Activated naive CD8-positive, alpha-beta T cell treated with anti-CD3 and anti-CD28 coated beads for 36 hours (primary cell): ENCODE measurements at places on chromosomes 5 and 9. TPM values are rescaled to one million over a fixed set of nuclear protein-coding genes. Genes with fewer than 3 reads are reported as not detected.

DNA sequence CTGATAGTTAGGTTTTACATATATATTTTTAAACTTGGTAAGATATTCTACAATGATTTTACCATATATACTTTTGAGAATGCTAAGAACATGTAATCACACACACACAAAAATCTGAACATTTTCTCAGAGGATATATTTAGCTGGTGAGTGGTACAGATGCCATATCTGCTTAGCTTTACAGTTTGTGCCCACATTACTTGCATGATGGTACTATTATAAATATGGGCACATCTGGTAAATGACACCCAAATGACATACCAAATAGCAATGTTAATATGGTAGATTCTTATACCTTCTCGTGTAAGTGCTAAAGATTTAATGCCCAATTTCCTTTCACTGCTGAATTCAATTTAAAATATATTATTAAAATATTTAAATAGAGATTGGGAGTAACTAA lies 56.6 kb downstream of the LSM11 start:
- DNase-seq = no peak

GRCh38 chr9:36407122-36407723 lies 7.2 kb upstream of the RNF38 start:
- peak; percentile 39 for DNase-seq

Gene OSTF1
- total RNA-seq = 38.4 TPM

DNA sequence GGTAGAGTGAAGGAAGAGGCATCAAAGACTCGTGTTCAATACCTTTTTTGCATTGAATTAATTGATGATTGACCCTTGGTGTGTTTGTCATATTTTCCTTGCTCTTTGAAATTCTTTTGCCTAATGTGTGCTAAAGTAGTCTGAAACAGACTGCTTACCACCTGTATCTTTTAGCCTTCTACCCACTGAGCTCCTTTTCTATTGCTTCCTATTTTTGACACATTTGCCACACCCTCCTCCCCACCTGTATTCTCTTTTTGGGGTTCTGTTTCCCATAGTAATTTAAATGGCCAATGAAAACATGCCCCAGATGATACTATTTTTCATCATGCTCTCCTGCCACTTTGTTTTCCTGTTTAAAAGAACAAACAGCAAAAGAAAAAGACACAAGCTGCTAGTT lies 78.5 kb downstream of the ZCCHC7 start:
- DNase-seq = no peak

Gene RIC1
- 15.2 TPM for total RNA-seq

DNA sequence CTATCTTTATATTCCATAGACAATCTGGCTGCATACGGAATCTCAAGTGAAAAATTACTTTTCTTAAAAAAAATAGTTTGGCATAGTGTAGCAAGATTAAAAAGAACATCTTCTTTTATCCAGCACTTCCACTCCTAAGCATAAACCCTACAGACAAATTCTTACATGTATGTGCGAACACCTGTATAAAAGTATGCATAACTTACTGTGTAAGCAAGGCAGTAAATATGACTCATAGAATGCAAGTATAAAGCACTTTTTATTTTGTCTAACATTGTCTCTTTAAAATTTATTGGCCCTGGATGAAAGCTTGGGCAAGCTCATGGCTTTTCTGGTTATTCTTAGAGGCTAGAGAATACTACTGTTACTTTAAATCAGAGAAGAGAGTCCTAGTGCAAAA lies 86.4 kb downstream of the MSX2 start:
- no peak for DNase-seq

Gene WDR38
- not detected for total RNA-seq

DNA sequence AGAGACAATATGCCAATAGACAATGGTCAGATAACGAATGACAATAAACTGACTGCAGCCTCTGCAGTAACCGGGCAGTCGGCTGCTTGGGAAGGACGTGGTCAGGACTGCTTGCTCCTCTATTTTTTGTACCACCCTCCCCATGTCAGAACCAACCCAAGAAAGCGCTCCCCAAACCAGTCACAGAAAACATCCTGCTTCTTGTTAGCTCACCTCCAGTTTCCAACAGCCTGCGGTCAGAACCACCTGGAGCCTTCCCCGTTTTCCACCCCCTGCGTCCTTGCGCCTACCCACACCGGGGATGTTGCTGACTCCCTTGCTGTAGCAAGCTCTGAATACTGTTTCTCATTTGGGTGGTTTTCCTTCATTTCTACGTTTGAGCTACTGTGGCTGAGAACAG lies 1.7 kb upstream of the MRNIP start:
- no peak for DNase-seq

DNA sequence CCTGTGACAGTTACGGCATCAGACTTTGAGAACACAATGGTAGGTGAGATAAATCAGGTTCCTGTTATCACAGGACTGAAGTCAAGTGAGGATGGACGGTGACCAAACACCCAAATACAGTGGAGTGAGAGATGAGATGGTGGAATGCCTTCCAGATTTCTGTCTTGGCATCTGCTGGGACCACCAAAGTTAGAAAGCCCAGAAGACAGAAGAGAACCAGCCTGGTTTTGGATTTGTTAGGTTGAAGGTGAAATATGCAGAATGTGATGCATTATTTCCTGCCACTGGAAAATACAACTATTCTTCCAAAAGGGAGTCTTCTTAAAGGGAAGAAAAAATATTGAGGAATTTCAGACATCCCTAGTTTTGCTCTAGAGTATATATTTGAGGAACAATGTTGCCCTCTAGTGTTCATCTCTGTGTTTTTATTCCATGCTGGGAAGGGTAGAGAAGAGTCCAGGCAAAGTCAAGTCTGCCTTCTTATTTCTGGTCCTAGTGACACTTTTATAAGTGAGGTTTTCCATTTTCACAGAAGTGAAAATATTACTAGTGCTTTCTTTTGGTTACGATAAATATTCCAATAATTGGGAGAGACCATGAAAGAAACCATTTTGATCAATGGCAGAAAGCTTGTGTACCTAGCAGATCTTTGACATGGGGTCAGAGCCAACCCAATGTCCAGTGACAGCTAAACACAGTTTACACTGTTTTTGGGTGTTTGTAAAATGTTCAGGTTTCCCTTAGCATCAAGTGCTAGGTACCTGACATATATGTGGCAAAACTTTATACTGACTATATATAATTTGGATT lies 142.3 kb upstream of the ANKH start:
- DNase-seq = no peak

Gene ACTBL2
- not detected for total RNA-seq

Gene ZBTB34
- total RNA-seq = 4.4 TPM

DNA sequence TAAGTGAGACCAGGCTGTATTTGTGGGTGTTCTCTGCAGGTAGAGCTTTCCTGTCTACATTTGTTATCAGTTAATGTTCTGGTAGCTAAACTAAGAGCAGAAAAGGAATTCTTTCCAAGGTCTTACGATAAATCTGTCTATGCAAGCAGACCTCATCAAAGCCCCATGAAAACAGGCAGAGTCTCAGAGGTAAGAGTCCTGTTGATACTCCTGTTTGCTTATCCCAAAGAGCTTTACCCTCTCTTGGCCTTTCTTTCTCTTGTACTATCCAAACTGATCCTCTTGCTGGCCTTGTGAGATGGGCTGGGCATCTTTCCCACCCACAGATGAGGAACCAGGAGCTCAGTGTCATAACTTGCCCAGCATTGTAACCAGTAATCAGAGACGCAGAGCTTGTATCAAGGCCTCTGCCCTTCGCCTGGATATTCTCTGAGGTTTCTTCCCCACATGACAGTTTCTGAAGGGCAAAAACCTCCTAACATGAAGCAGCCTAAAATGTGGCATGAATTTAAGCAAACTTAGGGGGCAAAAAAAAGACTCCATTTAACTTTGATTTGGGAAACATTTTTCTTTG lies 33.5 kb downstream of the PRKACG start:
- no peak for DNase-seq

Gene PCDHGA2
- total RNA-seq = not detected

DNA sequence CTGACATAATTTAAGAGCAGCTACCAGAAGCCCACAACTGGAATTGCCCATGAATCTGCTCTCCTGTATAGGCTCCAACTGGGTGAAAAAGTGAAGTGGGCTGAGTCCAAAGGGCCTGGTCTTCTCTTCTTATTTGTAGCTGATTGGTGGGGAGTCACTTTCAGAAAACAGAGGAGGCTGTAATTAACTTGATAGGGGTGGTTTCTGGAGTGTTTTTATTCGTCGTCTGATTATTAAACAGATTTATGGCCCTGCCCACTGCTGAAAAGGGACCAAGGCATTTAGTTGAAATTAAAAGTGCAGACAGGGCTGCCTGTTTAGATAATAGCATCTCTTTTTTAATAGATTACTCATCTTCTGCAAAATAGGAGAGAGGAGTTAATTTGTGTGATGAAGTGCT lies 81.0 kb upstream of the SAP30L start:
- DNase-seq = no peak

GRCh38 chr9:85600675-85601263 lies 141.0 kb downstream of the AGTPBP1 start:
- peak; percentile 12 for DNase-seq

Gene RANBP3L
- 0.10 TPM for total RNA-seq

DNA sequence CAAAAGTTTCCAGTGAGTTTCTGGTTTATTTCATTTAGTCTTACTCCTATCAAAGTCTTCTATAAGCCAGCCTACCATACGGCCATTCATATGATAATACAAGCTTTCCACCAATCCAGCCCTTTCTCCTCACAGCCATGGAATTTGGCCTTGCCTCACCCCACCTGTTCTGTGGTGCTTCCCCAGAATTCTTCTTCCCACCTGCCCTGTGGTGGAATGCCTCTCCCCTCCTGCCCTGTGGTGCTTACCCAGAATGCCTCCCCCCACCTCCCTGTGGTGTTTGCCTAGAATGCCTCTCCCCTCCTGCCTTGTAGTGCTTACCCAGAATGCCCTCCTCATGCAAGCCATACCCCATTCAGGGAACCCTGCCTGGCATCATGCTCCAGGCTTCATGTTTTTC lies 90.3 kb upstream of the APC start:
- no peak for DNase-seq

DNA sequence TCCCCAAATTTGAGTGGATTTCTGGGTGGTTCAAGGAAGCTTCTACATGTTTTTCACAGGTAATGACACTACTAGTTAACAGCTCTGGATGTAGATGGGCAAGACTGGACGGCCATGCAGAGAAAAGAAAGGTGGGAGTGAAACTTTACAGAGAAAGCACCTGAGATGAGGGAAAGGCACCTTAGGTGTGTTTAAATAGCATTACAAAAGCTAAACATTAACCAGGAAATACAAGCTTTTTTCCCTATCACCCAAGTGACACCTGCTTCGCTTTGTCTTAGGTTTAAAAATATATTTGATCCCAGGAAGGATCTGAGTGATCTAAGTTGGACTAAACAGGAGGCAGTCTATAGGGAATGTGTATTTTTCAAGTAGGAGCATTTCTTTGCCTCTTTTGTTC lies 8.3 kb downstream of the C9orf152 start:
- no peak for DNase-seq

DNA sequence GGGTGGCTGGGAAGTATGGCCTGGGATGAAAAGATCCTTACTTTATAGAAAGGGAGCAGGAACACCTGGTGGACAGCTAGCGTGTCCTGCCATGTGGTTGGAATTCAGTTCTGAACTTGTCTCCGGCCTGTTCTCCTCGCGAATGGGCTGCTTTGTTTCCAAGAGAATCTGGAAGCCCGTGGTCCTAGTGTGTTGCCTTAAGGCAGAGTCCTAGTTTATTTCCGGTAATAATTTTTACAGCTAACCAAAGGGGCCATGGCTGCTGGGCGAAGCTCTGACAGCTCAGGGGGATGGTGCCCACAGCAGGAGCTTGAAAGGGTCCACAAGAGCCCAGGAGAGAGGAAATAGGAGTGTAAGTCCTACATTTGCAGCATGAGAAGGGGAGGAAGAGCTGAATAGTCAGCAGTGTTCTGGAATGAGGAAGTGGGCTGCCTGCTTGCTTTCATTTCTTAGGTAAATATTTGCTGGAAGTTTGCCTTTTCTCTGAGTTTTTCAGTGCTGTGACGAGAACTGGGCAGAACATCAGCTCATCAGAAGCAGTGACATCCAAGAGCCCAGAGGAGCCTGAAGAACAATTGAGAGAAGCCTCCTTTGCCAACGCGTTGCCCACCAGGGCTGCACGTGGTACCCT lies 13.1 kb upstream of the IGFBPL1 start:
- DNase-seq = no peak

DNA sequence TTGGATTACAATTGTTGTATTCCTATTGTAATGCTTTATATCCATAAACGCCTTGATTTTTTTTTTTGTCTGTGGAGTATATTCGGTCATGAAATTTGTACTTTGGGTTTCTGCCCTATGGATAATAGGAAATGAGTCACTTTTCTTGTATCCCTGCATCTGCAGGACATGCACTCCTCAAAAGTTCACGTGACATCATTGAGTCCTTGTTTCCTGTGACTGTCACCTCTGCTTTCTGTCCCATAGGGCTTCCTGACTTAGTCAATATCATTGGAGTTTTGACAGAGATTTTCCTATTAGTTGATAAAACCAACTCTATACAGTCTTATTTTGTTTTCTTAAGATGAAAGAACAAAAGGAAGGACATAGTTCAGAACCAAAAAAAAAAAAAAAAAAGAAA lies 356.3 kb downstream of the MAT2B start:
- no peak for DNase-seq

Gene GABRA1
- total RNA-seq = not detected

GRCh38 chr9:14437354-14438231 lies 123.7 kb upstream of the NFIB start:
- DNase-seq = no peak

GRCh38 chr9:36442710-36443109 lies 42.6 kb upstream of the RNF38 start:
- DNase-seq = no peak

DNA sequence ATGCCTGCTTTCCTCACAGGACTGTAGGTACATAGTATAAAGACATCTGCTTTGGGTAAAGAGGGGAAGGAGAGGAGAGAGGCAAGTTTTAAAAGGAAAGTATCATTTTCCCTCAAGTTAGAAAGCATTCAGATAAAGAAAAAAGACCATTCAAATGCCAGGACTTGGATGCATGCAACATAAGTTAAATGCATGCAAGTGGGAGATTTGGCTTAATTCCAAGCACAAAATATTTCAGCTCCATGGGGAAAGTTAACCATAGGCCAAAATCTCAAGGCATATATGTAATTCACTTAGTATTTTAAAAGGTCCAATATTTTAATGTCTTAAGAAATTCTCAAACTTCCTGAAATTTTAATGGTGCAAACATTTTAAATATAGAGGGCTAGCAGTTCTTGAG lies 36.4 kb downstream of the POU5F2 start:
- DNase-seq = no peak

DNA sequence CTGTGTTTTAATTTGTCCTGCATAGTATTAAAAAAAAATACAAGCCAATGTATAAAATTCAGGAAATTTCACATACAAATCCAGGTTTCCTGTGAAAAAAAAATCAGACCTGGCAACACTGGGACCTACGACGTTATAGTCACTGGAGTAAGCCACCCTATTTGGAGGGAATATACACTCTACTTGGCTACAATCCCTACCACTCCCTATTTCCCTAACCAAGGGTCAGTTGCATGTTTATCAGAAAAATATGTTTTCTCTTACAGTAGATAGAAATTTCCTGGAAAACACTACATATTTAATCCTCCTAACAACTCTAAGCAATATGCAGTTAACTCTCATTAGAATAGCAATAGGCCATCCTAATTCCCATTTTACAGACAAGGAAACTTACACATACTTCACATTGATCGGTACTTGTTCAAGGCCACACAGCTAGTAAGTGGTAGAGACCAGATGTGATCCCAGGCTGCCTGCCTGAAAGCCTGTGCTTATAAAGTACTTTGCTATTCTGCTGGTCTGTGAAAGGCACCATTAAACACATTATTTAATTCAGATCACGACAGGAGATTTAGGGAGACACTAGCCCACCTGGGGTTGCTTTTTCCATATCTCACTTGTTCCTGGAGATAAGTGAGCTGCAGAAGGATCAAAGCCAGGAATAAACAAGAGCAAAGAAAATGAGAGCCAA lies 70.8 kb downstream of the MFAP3 start:
- DNase-seq = no peak

Gene PCDHB3
- total RNA-seq = not detected

Gene PTGES
- 0.20 TPM for total RNA-seq

Gene GADD45G
- 1.8 TPM for total RNA-seq
